WTC11 (cell line): ENCODE measurements at places on chromosomes 3 and 15. TPM values are rescaled to one million over a fixed set of nuclear protein-coding genes. Genes with fewer than 3 reads are reported as not detected.

GRCh38 chr3:45034612-45035252, 8.6 kb downstream of the CLEC3B start:
- no peak overlapping the region for H3K27ac ChIP-seq
- peak overlapping the region; percentile 15 for H3K4me3 ChIP-seq
- DNase-seq, result no peak

DNA sequence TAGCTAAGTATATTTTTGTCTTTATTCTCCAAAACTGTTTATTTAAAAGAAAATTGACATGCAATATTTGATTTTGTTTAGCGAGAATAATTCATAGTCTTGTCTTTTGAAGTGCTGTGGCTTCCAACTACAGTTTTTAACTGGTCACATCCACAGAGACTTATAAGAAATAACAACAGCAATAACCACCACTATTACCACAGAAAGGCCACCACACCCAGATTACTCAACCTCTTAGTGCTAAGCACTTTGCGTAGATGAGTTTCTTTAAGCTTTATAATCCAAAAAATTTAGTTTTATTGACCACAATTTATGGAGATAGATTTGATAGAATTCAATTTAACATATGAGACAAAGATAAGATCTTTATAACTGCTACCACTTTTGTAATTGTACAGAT, 468.4 kb upstream of the UBE2E2 start:
- H3K4me3 ChIP-seq, result no peak overlapping the region
- H3K27ac ChIP-seq, result no peak overlapping the region
- no peaks in the 10 kb centered on the region for H3K36me3 ChIP-seq
- no peak for DNase-seq

DNA sequence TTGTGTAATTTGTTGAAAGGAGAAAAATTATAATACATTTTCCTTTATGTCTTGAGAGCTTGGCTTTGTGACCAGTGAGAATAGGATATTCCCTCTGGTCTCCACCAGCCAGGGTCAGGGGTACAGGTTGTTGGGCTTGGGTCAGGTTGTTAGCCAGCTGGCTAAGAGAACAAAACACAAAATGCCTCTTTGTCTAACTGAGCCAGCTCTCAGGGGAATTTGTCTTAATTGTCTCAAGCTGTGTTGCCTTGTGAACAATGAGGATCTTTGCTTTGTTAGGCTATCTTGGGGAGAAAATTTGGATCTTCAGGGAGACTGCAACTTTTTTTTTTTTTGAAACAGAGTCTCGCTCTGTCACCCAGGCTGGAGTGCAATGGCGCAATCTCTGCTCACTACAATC, 17.7 kb upstream of the GK5 start:
- H3K36me3 ChIP-seq, result no peaks in the 10 kb centered on the region
- no peak overlapping the region for H3K27ac ChIP-seq
- H3K27me3 ChIP-seq, result no peaks in the 10 kb centered on the region
- H3K4me1 ChIP-seq, result 0 out of 2 replicates have a peak, but pooled peaks cover 2% of the 10 kb centered on the region
- no peak overlapping the region for H3K4me3 ChIP-seq

Gene GOLGA8J
- 0.11 to 0.33 TPM in 2 of 3 replicates, not detected in the other for total RNA-seq

Gene CLCN2
- 15.7 to 22.6 TPM (median 17.0 TPM) in 3 replicates for total RNA-seq

Gene DLEC1
- total RNA-seq, result 0.81 to 1.4 TPM (median 1.1 TPM) in 3 replicates

DNA sequence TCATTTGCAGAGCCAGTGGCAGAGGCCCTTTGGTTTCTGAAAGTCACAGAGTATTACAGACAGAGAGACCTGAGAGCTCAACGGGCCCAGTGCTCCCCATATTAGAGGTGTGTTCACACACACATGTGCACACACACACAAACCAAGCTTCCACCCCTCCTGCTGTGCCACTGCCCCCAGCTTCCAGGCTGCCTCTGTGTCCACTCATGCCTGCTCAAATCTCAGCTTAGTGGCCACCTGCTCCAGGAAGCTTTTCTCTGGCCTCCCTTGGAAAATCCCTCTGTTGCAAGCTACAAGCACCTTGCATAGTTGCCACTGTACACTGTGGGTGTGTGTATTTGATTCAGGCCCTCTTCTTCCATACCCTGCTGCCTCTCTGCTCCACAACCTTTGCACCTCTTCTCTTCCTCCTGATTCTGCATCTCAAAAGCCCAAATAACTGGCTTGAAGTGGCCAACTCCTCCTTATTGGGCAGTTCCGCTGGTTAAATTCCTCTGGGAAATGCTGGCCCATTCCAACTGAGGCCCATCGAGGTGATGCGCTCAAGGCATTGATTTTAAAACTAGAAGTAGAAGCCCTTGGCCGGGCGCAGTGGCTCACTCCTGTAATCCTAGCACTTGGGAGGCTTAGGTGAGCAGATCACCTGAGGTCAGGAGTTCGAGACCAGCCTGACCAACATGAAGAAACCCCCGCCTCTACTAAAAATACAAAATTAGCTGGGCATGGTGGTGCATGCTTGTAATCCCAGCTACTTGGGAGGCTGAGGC, 23.0 kb downstream of the MESD start:
- H3K36me3 ChIP-seq, result peaks cover 38% of the 10 kb centered on the region
- H3K4me1 ChIP-seq, result peaks cover 52% of the 10 kb centered on the region
- H3K27me3 ChIP-seq, result no peaks in the 10 kb centered on the region

- H3K27me3 ChIP-seq, result peaks cover 7% of the 10 kb centered on the region
- peak overlapping the region; percentile 97 for H3K4me3 ChIP-seq
- H3K4me1 ChIP-seq, result peaks cover 63% of the 10 kb centered on the region
- no peak for DNase-seq
Measured at GRCh38 chr15:63042877-63043334, 359 bp downstream of the TPM1 start.

- no peak for DNase-seq
- H3K27me3 ChIP-seq, result peaks cover 11% of the 10 kb centered on the region
- peak overlapping the region; percentile 94 for H3K27ac ChIP-seq
- H3K4me3 ChIP-seq, result no peak overlapping the region; the same call in 1 of the 2 replicates
- H3K4me1 ChIP-seq, result peaks cover 39% of the 10 kb centered on the region
- H3K36me3 ChIP-seq, result no peaks in the 10 kb centered on the region
Measured at GRCh38 chr3:100209948-100210771, 50.6 kb upstream of the TBC1D23 start.

GRCh38 chr3:56064684-56065083, 403.6 kb downstream of the ERC2 start:
- no peak overlapping the region for H3K4me3 ChIP-seq
- peaks cover 14% of the 10 kb centered on the region; the same call in 1 of the 2 replicates for H3K36me3 ChIP-seq
- no peak for DNase-seq
- no peaks in the 10 kb centered on the region for H3K27me3 ChIP-seq
- no peak overlapping the region for H3K27ac ChIP-seq

- H3K4me1 ChIP-seq, result peaks cover 9% of the 10 kb centered on the region
- no peak overlapping the region for H3K4me3 ChIP-seq
- H3K27ac ChIP-seq, result peak overlapping the region; percentile 22; the same call in 1 of the 2 replicates
- no peak for DNase-seq
Measured at GRCh38 chr3:10350324-10350985, 29.5 kb upstream of the SEC13 start.

DNA sequence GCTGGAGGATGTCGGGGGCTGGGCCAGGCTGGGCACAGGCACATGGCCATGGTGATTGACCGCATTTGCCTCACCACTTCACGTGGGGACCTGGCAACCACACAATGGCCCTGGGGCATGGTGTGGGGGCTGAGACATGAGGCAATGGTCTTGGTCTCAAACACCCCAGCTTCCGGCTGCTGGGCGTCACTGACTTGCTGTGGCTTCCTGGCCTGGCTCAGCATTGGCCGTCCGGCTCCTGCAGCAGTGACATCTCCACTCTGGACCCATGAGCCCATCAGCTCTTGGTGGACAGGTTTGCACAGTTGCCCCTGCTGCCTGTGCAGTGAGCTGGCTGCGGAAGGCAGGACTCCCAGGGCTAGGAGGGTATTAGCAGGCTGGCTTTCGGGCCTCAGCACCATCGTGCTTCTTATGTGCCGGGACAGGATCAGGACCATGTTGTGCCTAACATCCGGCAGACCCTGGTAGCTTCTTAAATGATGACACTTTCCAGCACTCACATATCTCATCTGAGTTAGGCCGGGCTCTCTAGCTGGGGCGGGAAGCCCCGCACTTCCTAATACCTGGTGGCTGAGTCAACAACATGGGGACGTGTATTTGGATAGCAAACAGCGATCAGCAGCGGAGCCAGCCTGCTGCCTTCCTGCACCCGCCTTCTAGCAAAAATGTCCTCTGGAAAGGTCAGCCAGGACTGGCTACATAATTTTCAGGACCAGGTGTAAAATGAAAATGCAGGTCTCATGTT, 34.1 kb downstream of the ZNF710 start:
- H3K36me3 ChIP-seq, result no peaks in the 10 kb centered on the region
- no peak for DNase-seq
- H3K4me1 ChIP-seq, result peaks cover 64% of the 10 kb centered on the region
- peak overlapping the region; percentile 72; the same call in 1 of the 2 replicates for H3K27ac ChIP-seq
- no peaks in the 10 kb centered on the region for H3K27me3 ChIP-seq

Gene CNTN4
- total RNA-seq, result not detected in 3 replicates

GRCh38 chr15:62164396-62165103, 535 bp downstream of the C2CD4B start:
- peak overlapping the region; percentile 82 for H3K4me3 ChIP-seq
- H3K36me3 ChIP-seq, result no peaks in the 10 kb centered on the region
- peaks cover 17% of the 10 kb centered on the region for H3K4me1 ChIP-seq
- peaks cover 73% of the 10 kb centered on the region for H3K27me3 ChIP-seq
- peak; percentile 69 for DNase-seq

Gene TMEM207
- total RNA-seq, result not detected in 3 replicates

DNA sequence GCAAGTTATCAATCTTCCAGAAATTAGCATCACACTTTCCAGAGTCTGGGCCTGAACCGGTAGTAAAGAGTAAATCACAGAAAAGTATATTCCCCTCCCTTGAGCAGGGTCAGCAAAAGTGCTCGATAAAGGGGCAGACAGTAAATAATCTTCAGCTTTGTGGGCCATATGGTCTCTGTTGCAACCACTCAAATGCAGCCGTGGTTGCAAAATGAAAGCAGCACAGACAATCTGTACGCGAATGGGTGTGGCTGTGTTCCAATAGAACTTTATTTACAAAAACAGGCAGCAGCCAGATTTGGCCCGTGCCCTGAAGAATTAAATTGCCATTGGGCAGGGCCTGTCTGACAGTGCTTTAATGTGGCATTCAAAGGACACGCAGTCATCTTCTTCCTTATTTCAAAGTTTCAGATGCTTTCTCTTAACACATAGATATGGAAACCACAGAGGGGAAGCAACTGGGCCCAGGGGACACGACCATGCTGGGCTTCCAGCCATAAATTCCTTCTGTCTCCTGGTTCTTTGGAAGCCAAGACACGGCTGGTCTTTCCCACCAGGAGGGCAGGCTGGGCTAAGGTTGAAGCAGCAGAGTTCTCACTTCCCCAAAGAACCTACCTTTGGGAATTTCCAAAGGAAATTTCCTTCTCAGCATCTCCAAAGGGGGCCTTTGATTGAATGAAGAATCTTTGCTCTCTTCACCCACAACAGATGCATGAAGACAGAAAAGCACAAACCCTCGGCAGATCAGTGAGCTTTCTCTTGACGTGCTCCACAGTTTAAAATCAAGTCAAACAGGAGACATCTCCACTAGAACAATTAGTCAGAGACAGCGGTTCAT, 489.8 kb upstream of the PROK2 start:
- H3K4me3 ChIP-seq, result no peak overlapping the region
- H3K27ac ChIP-seq, result no peak overlapping the region
- H3K4me1 ChIP-seq, result peaks cover 21% of the 10 kb centered on the region
- no peak for DNase-seq
- H3K27me3 ChIP-seq, result no peaks in the 10 kb centered on the region; the same call in 1 of the 2 replicates
- H3K36me3 ChIP-seq, result no peaks in the 10 kb centered on the region

DNA sequence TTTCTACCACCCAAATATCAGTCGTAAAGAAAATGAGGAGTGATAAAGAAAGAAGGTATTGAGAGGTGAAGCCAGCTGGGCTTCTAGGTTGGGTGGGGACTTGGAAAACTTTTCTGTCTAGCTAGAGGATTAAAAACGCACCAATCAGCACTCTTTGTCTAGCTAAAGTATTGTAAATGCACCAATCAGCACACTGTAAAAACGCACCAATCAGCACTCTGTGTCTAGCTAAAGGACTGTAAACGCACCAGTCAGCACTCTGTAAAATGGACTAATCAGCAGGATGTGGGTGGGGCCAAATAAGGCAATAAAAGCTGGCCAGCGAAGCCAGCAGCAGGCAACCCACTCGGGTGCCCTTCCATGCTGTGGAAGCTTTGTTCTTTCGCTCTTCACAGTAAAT, 13.0 kb upstream of the IQGAP1 start:
- H3K4me1 ChIP-seq, result no peaks in the 10 kb centered on the region
- no peak for DNase-seq
- peaks cover 22% of the 10 kb centered on the region for H3K36me3 ChIP-seq

Gene LPCAT4
- 68.6 to 97.2 TPM (median 70.6 TPM) in 3 replicates for total RNA-seq

GRCh38 chr3:187978433-187979011, 175.4 kb upstream of the LPP start:
- H3K27me3 ChIP-seq, result no peaks in the 10 kb centered on the region
- no peak for DNase-seq
- no peak overlapping the region for H3K4me3 ChIP-seq
- peaks cover 9% of the 10 kb centered on the region for H3K4me1 ChIP-seq
- H3K36me3 ChIP-seq, result peaks cover 14% of the 10 kb centered on the region

Gene PARP16
- total RNA-seq, result 4.7 to 6.2 TPM (median 5.8 TPM) in 3 replicates

DNA sequence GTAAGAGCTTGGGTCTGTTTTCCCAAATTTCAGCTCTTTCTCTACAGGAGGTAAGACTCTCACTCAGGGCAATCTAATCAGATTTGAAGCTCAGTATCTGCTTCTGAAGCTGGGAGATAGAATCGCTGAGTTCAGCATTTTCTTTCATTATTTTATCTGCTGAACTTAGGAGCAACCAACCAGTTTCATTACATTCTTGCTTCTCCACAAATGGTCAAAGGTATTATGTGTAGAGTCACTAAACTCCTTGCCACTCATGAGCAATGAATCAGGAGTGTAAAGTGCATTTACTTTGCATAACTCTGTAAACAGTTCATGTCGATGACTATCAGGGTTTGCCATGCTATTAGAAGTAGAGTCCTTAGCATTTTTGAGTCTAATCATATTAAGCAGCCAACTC, 249.4 kb downstream of the CHL1 start:
- no peaks in the 10 kb centered on the region for H3K4me1 ChIP-seq
- no peak overlapping the region for H3K4me3 ChIP-seq
- no peak overlapping the region for H3K27ac ChIP-seq

- H3K27ac ChIP-seq, result no peak overlapping the region
- DNase-seq, result peak; percentile 79
- no peaks in the 10 kb centered on the region for H3K36me3 ChIP-seq
- H3K4me3 ChIP-seq, result no peak overlapping the region
Measured at GRCh38 chr3:126522363-126522788, 1.6 kb upstream of the CHST13 start.
